BJ (cell line): ENCODE measurements at places on chromosomes 12 and 14.

GRCh38 chr14:103155010-103155409, 31.7 kb downstream of the TNFAIP2 start:
- DNase-seq, result no peak

- DNase-seq, result no peak
Observed at GRCh38 chr14:74919421-74920165, 3.5 kb downstream of the RPS6KL1 start.

- DNase-seq, result no peak
Observed at GRCh38 chr12:70960484-70960883, 39.9 kb upstream of the PTPRR start.

- DNase-seq, result peak; percentile 89
Observed at GRCh38 chr14:50775357-50775756, 55.6 kb downstream of the NIN start.

DNA sequence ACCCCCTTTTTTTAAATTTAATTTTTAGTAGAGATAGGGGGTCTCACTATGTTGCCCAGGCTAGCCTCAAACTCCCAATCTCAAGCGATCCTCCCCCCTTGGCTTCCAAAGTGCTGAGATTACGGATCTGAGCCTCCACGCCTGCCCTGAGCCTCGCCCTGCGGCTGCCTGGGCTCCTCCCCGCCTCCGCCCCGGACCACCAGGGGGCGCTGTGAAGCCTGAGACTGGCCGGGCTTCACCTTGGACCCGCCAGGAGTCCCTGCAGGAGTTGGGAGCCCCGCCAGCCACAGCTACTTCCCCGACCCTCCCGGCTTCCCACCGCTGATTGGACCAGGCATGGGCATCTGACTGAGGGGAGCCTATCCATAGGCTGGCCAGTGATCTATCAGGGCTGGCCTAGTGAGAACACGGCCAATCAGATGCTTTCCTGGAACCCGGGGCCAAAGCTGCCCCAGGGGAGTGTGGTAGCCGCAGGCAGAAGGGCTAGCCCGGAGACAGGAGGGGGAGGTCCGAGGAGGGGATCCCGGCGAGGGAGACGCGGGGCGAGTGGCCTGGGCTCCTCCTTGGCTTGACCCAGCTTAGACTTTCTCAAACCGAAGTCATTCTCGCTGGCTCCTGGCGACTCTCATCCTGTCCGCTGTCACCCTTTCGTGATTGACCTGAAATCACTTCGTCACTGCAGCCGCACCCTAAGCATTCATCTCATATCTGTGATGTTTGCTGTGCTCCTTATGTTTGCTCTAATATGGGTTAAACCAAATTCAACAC, 15.1 kb upstream of the ANKRD9 start:
- peak; percentile 90 for DNase-seq

GRCh38 chr12:82955043-82955442, 268.3 kb downstream of the TMTC2 start:
- DNase-seq, result no peak

DNA sequence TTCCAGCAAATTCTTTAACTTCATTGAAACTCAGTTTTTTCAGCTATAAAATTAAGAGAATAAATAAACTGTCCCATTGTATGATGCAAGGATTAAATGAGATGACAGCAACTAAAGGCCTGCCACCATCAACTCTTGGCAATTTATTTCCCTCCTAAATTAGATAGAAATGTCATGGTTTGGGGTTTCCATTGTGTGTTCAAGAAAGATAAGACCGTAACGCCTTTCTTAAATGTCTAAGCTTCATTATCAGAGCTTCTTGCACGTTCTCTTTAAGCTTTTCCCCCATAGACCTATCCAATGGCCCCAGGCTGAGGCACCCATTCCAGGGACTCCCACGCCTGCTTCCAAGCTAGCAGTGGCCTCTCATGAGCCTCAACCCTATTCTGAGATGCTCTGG, 281.9 kb downstream of the CACNA1C start:
- DNase-seq, result no peak

DNA sequence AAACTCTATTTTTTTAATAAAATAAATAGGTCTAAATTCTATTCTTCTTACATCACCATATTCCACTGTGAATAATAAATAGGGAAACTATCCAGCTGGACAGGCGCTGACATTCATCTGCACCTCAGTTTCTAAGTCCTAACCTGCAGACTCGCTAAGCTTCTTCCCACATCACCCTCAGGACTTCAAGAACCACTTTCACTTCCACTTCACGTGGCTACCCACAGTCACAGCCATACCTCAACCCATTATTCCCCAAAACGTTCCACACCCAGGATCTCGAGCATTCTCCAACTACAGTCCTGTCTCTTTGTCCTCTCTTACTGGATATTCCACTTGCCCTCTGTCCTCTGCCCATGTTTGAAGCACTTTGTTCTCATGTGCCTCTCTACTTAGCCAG, 71.1 kb downstream of the C2CD5 start:
- no peak for DNase-seq

DNA sequence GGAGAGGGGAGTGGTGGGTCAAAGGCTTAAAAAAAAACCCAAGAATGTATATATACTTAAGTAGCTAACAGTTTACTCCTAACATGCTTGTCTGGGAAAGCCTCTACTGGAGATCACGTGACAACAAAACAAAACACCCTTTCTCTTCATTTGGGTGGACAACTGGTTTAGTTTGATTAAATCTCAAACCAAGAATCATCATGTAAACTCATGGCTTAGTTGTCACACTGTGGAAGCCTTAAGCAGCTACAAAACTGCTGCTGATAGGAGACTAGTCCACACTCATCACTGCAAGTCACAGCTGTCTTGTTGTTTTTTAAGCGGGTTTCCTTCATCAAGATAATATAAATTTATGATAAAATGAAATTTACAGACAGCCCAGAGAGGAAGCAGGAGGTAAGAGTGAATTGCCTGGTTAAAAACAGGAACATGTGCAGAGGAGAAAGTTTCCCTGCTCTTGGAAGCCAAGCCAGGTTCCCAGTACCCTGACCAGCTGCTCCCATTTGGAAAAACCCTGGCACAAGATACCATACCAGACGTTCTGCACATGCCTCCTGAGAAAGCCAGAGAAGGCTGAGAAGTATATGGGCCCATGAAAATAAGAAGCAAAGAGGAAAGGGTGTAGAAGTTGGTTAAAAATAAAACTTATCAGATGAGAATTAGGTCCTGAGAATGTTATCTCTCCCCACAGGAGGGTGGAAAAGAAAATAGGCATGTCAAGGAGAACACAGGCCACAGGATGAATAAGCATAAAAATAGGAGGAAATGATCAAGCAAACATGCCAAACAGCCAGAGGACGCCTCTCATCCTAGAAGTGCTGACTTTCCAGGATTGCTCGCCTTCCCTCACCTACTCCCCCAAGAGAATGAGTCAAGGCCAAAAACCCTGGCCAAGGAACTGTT, 34.0 kb downstream of the EGLN3 start:
- no peak for DNase-seq
